ENCODE measurements at places on chromosomes 6 and 20. TPM values are rescaled to one million over a fixed set of nuclear protein-coding genes. Genes with fewer than 3 reads are reported as not detected.

Gene GINS1
- 6.0 TPM for total RNA-seq

Gene PIGU
- total RNA-seq: 8.2 TPM

Gene TMC2
- total RNA-seq: not detected

Gene CST9L
- total RNA-seq: 0.11 TPM

Gene CPXM1
- 3.5 TPM for total RNA-seq

Gene TP53TG5
- not detected for total RNA-seq

Gene SLC4A11
- total RNA-seq: 0.75 TPM

Gene EBF4
- total RNA-seq: 1.2 TPM

Gene PXDC1
- total RNA-seq: 66.2 TPM

Gene SLC17A2
- not detected for total RNA-seq

Gene SCGN
- not detected for total RNA-seq

Gene MOG
- total RNA-seq: not detected

Gene SIRPD
- not detected for total RNA-seq

Gene RAET1E
- 0.11 TPM for total RNA-seq

Gene KIZ
- 20.9 TPM for total RNA-seq

Gene THEMIS
- not detected for total RNA-seq

Gene SLC22A16
- total RNA-seq: not detected

Gene HLA-DPB1
- 21.1 TPM for total RNA-seq

Gene NKX2-2
- total RNA-seq: not detected

Gene RPL10A
- total RNA-seq: 1,320 TPM

Gene CFAP61
- 0.22 TPM for total RNA-seq

Gene CLPSL2
- total RNA-seq: not detected

Gene FLRT3
- 5.6 TPM for total RNA-seq

Gene OLIG3
- not detected for total RNA-seq

Data from uterine smooth muscle cell (primary cell).